ENCODE measurements at places on chromosomes 2 and 18.
A peak's percentile ranks its signal among the peaks of the same experiment; 100 is the strongest.

- no peak for DNase-seq
Measured at GRCh38 chr18:73201940-73202339, 334.2 kb upstream of the NETO1 start.

GRCh38 chr2:181239201-181239799 lies 217.9 kb upstream of the ITGA4 start:
- no peak for DNase-seq

DNA sequence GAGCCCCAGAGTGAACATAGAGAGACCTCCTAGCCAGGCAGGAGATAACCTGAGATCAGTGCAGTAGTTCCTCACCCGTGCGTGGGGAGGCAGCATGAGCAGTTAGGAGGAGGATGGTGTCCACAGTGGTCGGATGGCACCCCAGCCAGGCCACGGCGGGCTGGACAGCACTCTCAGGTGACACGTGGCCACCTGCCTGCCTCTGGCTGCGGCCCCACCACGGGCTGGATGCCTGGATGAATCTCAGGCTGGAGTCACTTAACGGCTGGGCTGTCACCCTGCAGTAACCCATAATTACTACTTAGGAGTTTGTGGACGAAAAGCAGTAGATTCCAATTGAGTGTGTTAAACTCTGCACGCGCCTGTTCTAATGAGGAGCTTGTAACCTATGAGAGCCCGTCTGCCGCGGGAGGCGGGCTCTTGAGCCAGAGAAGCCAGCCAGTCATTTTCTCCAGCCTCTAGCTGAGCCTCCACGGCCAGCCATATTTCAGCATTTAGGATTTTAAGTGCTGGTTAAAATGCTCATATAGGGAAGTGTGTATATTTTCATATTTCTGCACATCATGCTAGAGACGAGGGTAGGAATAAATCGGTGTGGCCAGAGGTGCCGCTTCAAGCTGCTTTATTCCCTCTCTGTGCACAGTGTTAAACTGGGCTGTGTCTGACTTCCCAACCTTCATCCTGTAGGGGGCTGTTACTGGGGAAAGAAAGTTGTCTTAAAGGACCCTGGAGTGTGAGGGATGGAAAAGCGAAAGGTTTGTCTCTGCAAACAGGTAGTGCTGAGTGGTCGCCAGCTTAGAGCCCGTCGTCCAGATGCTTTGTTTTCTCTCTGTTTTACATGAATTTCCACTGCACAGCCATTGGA lies 144.0 kb downstream of the GLI2 start:
- no peak for DNase-seq

- no peak for DNase-seq
Measured at GRCh38 chr18:76275727-76276313, 219.2 kb downstream of the ZNF516 start.

- DNase-seq = no peak
Measured at GRCh38 chr2:39301352-39301751, 57.6 kb upstream of the CDKL4 start.

GRCh38 chr2:73176205-73176880 lies 26.0 kb upstream of the NOTO start:
- DNase-seq = no peak

GRCh38 chr18:44736664-44737380 lies 56.1 kb downstream of the SETBP1 start:
- no peak for DNase-seq

- no peak for DNase-seq
Measured at GRCh38 chr2:129803032-129803431, 176.4 kb upstream of the RAB6C start.

DNA sequence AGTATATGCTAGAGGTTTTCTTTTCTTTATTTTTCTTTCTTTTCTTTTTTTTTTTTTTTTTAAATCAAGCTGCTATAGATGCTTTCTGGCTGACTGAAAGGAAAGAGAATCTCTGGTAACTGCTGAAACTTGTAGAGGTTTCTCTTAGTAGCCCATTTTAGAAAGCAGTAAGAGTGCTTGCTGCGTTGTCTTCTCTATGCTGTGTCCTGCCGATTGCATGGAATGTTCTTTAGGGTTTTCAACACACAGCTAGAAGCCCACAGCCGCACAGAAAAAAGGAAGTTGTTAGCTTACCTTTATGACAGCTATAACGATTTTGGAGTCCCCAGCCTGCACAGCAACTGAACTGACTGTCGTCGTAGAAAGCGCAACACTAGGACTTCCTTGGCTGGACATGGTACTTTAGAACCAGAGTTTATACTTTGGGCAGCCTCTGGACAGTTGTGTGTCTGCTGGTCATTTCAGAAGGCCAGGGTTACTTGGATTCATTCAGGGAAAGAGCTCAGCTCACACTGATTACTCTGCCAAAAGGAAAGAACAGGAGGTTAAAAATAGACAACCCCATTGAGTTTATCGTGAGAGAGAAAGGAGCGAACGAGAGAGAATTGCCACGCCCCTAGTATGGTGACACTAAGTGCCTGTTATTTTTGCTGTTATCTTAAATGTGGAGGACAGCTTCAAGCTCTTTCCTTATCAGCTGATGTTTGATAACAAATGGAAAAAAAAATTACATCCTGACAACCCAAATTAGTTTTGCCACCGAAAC lies at the start of gene CCDC141:
Gene CCDC141 (minus strand): TSS at position 592 of the 766 bp plus-strand sequence. CDS start 196 bp downstream, at position 396.
- no peak for DNase-seq

DNA sequence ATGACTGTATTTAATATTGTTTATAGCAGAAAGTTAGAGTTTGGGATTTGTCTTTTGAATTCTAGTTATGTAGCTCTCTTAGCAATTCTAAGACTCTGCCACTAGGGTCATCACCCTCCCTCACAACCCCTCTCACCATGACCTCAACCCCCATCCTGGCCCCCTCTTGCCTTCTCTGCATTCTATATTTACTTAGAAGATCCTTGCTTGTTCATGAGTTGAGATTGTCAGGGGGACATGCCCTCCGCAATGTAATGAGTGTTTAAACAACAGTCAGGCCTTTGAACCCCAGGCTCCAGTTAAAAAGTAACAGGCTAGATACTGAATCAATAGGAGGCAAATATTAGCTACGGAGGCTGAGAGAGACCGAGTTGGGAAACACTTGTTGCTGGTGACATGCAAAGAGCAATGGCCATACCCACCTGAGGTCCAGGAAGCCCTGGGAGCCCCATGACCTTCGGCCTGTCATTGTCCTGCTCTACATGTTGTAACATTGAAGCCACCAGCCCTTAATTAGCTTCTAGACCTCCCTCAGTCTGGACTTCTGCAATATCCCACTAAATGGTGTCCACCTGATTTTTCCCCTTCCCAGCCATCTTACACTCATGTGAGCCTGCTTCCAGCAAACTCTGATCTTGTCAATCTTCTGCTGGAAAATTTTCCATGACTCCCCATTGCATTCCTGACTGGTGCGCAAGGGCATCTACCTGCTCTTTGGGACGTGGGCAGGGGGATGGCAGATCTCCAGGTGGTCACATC lies 221.1 kb downstream of the ALPK2 start:
- no peak for DNase-seq

DNA sequence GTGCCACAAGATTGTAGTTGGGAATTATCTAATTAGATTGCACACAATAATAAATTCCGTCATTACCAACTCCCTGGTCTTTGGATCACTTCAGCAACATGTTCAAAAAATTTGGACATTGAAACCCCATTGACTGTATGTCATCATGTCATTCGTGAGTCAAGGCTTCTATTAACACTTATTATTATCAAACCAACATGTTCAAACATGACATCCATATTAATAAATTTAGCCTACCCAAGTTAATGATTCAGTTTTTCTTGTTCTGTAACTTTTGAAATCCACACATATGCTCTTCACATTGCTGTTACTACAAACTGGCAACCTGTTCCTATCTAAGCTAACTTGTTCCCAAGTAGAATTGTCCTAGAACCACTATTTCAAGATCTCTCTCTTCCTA lies 1142.7 kb upstream of the SLC39A10 start:
- no peak for DNase-seq

GRCh38 chr2:1448009-1448408 lies 34.7 kb downstream of the TPO start:
- DNase-seq = no peak

DNA sequence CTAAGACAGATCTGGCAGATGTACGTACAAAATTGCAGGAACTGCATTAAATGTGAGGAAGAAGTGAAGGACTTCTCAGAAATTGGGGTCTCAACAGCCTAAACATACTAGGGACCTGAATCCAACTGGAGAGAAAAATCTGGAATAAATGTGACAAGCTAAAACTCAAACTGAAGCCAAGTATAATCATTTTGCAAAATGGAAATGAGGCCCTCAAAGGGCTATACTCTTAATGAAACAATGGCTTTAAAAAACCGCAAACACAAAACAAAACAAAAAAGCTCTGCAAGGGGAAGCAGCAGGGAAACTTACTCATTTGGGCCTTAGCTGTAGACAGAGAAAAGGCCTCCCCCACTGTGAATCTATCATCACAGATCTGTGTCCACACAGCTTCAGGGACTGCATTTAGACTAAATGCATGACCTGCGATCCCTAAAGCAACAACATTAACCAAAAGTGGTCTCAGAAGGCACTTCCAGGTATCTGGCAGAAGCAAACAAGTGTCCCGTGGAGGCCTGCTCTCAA lies 63.2 kb downstream of the CCBE1 start:
- DNase-seq = no peak

GRCh38 chr18:45268583-45268982 lies 346.7 kb upstream of the SLC14A2 start:
- DNase-seq = no peak

- DNase-seq = no peak
Measured at GRCh38 chr2:234710066-234710465, 213.2 kb upstream of the ARL4C start.

DNA sequence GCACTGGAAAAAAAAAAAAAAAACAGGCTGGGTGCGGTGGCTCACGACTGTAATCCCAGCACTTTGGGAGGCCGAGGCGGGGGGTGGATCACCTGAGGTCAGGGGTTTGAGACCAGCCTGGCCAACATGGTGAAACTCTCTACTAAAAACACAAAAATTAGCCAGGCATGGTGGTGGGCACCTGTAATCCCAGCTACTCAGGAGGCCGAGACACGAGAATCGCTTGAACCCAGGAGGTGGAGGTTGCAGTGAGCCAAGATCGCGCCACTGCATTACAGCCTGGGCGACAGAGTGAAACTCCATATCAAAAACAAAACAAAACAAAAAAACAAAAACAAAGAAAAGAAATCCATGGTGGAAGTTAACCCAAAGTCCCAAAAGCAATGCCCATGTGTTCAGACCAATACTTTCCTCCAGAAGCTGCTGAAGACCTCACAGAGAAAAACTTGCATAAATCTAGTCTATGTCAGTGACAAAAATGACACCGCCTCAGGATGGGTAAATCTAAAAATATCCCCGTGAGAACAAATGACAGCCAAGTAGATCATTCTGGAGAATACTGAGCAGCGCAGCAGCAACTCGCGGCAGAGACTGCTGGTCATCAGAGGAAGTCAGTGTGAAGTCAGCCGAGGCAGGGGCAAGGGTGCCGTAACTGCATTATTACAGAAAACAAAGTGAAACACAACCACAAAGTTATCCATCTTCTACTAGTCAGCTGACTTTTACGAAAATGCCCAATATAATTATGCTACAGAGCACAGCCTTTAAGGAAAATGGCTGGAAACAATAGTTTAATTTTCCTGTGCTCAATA lies 41.0 kb downstream of the LPIN2 start:
- DNase-seq = no peak

GRCh38 chr18:35464831-35465279 lies 32.9 kb downstream of the INO80C start:
- DNase-seq = no peak

DNA sequence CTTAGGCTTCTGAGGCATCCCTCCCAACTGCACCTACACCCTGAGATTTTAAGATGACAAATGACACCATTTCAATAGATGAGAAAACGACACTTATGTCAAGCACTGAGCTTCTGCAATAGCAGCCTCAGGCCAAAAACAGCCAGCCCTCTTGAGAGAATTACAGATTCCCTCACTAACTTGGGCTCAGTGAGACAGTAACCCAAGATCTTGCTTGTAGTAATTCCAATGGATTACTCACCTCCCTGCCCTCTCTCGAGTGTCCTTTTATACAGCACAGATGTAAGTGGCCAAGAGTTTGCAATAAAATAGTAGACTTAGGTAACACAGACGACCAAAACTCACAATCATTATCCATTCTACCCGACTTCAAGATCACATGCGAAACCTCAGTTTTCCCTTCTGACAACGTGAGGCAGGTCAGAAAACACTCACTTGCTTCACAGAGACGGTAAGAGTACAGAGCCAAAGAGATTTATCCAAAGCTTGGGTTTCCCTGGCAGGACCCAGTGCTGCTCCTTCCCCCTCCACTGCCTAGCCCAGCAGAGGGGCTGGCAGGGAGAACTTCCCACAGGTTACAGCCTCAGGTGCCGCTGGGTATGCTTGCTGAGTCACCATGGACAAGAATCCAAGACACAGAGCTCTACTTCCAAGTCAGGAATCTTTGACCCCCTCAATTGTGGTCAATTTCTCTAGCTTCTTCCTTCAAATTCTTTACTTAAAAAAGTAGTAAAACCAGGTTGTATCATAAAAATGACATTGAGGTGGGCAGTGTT lies 181.4 kb downstream of the MYO5B start:
- DNase-seq = peak; percentile 26

DNA sequence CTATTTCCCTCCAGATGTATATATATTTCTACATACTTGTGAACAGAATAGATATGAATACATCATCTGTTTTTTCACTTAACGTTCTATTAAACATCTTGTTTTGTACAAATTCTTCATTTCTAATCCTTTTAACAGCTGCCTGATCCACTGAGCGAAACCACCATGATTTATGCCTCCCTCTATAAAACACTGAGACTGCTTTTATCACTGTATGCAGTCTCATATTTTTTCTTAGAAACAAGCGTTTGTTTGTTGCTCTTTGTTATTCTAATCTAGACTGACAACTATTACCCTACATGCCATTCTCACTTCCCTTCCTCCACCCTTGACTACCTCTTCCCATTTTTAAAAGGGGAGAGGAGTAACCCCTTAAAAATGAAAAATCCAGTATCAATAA lies 88.2 kb downstream of the DTNB start:
- no peak for DNase-seq

DNA sequence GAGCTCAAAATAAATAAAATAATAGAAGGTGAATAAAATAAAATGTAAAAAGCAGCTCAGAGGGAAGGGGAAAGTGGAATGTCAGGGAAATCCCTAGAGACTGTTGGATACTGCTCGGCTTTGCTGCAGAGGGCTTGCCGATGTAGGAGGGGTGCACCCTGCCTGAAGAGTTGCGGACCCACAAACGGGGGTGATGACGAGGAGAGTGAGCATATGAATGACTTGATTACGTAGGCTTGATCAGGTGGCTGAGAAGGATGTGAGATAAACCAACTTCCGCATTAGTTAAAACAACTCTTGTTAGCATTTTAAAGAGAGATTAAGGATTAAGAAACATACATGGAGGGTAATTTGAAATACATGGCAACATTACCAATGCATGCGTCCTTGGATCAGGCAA lies 21.0 kb upstream of the TMEM237 start:
- DNase-seq = no peak

GRCh38 chr2:61736953-61737352 lies 116.9 kb downstream of the FAM161A start:
- no peak for DNase-seq

GRCh38 chr2:44205169-44205568 lies 36.5 kb downstream of the PPM1B start:
- DNase-seq = no peak
